ENCODE measurements at places on chromosomes 3 and 15. TPM values are rescaled to one million over a fixed set of nuclear protein-coding genes. Genes with fewer than 3 reads are reported as not detected.

GRCh38 chr15:95972041-95972553, 358.4 kb upstream of the NR2F2 start:
- no peak for DNase-seq
- no peak overlapping the region for H3K27ac ChIP-seq
- no peaks in the 10 kb centered on the region for H3K36me3 ChIP-seq
- H3K4me3 ChIP-seq, result no peak overlapping the region
- no peaks in the 10 kb centered on the region for H3K27me3 ChIP-seq
- H3K4me1 ChIP-seq, result no peaks in the 10 kb centered on the region

- H3K27ac ChIP-seq, result no peak overlapping the region
- H3K4me1 ChIP-seq, result no peaks in the 10 kb centered on the region
- no peaks in the 10 kb centered on the region for H3K36me3 ChIP-seq
- no peak overlapping the region for H3K4me3 ChIP-seq
- DNase-seq, result no peak
These were observed 2.8 kb upstream of the VGLL3 start for GRCh38 chr3:86993704-86994103.

DNA sequence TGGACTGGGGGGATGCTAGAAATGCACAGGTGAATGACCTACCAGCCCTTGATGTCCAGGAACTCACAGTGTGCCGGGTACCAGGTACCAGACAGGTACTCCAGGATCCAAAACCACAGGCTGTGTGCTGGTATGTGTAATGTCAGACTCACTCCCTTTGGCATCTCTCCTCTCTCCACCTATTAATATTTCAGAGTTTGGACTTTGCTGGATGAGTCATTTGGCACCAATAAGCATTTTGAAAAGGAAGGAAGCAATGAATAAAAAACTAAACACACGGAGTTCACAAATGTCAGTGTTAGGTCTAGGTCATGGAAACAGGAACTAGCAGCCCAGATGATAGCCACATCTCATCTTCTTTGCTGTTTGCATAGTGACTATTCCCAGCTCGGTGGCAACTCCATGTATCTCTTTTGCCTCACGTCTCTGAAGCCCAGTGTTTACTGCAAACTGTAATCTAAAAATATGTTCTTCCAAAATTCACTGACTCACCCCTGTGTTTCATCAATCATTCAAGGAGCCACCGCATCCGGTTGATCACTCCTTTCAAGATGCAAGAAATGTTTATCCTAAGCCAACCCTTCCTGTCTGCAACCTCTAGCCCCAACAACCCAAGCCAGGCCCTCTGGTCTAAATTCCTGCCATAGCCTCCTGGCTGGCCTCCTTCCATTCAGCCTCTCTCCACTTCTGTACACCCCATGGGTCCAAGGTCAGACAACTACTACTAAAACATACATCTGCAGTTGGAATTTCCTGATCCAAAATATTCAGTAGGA, 8.4 kb downstream of the ITGB5 start:
- H3K4me3 ChIP-seq, result no peak overlapping the region
- H3K4me1 ChIP-seq, result peaks cover 4% of the 10 kb centered on the region
- no peaks in the 10 kb centered on the region for H3K27me3 ChIP-seq
- no peaks in the 10 kb centered on the region for H3K36me3 ChIP-seq

- H3K27me3 ChIP-seq, result no peaks in the 10 kb centered on the region
- H3K4me3 ChIP-seq, result no peak overlapping the region
- no peaks in the 10 kb centered on the region for H3K36me3 ChIP-seq
These were observed 181.1 kb downstream of the MYRIP start for GRCh38 chr3:39990532-39990931.

- H3K27me3 ChIP-seq, result no peaks in the 10 kb centered on the region
- H3K4me3 ChIP-seq, result no peak overlapping the region
These were observed 29.9 kb upstream of the TJP1 start for GRCh38 chr15:29852201-29852600.

GRCh38 chr3:123431658-123432324, 17.1 kb downstream of the ADCY5 start:
- no peaks in the 10 kb centered on the region for H3K36me3 ChIP-seq
- H3K4me3 ChIP-seq, result no peak overlapping the region
- no peaks in the 10 kb centered on the region for H3K27me3 ChIP-seq
- no peaks in the 10 kb centered on the region for H3K4me1 ChIP-seq
- H3K27ac ChIP-seq, result no peak overlapping the region

DNA sequence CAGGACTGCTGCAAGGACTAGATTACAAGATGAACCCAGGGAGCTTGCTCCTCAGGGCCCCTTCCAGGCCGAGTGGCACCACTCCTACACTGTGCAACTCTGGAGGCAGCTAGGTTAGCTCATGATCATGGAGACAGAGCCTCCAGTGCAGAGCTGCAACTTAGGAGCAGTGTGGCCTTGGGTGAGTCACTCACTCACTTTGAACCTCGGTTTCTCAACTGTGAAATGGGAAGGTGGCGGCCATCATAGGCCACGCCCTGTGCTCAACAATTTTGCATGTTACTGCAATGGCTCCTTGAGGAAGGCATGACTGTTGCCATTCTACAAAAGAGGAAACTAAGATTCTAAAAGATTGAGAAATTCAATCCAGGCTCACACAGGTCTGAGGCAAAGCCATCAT, 11.2 kb upstream of the CXCR6 start:
- H3K36me3 ChIP-seq, result peaks cover 10% of the 10 kb centered on the region
- DNase-seq, result no peak
- H3K4me1 ChIP-seq, result no peaks in the 10 kb centered on the region

DNA sequence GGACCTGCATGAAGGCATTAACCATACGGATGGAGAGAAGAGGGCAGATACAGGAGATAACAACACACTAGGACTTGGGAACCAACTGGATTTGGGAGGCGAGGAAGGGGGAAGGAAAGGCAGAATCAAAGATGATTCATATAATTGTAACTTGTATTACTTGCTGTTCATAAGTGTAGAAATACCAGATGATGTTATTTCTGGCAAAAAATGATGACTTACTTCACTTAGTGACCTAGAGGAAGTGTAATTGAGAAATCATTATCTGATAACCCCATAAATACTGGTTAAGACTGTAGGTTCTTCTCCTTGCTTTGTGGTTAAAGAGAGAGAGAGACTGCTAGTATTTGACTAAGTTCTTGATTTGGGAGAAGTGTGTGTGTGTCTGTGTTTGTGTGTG, 50.5 kb upstream of the GK5 start:
- DNase-seq, result no peak
- H3K27ac ChIP-seq, result no peak overlapping the region
- H3K4me1 ChIP-seq, result peaks cover 12% of the 10 kb centered on the region
- H3K27me3 ChIP-seq, result no peaks in the 10 kb centered on the region
- H3K4me3 ChIP-seq, result no peak overlapping the region

GRCh38 chr3:31862666-31863279, 118.3 kb downstream of the OSBPL10 start:
- no peak overlapping the region for H3K4me3 ChIP-seq
- no peak overlapping the region for H3K27ac ChIP-seq
- DNase-seq, result no peak
- no peaks in the 10 kb centered on the region for H3K4me1 ChIP-seq

DNA sequence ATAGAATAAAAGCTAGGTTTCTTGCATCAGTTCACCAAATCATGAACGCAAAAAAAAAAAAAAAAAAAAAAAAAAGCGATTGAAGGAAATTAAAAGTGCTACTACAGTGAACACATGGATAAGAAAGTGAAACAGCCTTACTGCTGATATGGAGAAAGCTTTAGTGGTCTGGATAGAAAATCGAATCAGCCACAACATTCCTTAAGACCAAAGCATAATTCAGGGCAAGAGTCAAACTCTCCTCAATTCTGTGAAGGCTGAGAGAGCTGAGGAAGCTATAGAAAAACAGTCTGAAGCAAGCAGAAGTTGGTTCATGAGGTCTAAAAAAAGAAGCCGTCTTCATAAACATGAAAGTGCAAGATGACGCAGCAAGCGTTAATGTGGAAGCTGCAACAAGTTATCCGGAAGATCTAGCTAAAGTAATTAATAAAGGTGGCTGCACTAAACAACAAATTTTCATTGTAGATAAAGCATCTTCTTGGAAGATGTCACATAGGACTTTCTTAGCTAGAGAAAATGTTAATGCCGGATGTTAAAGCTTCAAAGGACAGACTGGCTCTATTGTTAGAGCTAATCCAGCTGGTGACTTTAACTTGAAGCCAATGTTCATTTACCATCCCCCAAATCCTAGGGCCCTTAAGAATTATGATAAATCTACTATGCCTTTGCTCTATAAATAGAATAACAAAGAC, 19.2 kb downstream of the P3H2 start:
- H3K36me3 ChIP-seq, result no peaks in the 10 kb centered on the region
- DNase-seq, result no peak
- H3K4me3 ChIP-seq, result no peak overlapping the region

GRCh38 chr3:13261892-13262291, 158.2 kb downstream of the NUP210 start:
- H3K36me3 ChIP-seq, result no peaks in the 10 kb centered on the region
- peaks cover 8% of the 10 kb centered on the region for H3K4me1 ChIP-seq
- DNase-seq, result no peak

DNA sequence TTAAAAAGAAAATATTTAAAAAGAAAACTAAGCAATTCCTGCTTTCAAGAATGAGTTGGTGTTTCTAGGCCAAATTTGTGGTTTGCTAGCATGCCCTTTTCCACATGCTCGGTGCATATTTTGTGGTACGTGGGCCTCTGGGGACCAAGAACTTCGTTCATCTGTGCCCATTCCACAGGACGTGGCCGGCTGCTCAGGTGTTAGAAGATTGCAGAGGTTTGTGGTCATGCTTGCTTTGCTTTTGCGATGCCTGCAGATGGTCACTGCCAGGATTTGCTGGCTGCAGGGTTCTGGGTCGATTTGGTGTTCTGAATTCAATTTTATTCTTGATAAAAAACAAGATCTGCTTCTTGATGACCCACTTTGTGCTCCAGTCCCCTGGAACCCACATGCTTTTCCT, 7.5 kb downstream of the PSTPIP1 start:
- no peaks in the 10 kb centered on the region for H3K27me3 ChIP-seq
- peaks cover 53% of the 10 kb centered on the region for H3K4me1 ChIP-seq
- no peak for DNase-seq

The FBXW12 gene
- total RNA-seq, result not detected

The ZCWPW2 gene
- total RNA-seq, result 0.61 TPM

The C3orf38 gene
- 33.4 TPM for total RNA-seq

The TM4SF18 gene
- not detected for total RNA-seq

The ADGRG7 gene
- total RNA-seq, result not detected

The DTX3L gene
- total RNA-seq, result 35.2 TPM

The TF gene
- 0.54 TPM for total RNA-seq

The CISH gene
- total RNA-seq, result 479 TPM
